ENCODE measurements at places on chromosomes 5 and 9.

GRCh38 chr5:140553657-140554056 lies 3.6 kb downstream of the SRA1 start:
- no peak for DNase-seq

DNA sequence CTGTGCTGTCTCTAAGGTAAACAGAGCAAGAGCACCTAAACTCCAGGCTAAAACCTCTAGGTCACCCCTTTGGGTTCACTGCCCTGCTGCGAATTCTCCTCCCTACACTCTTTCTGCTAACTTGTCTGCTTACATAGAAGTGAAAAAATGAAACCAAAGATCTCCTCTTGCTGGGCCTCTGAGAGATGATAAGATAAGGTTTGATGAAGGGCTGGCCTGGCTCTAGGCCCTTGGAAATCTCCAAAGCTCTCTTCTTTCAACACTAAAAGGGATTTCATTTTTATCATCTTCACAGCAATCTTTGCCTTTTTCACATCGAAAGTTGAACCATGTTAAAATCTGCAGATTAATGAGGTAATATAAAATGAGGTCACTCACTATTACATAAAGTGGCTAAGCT lies 450.8 kb upstream of the TLE4 start:
- DNase-seq, result no peak

GRCh38 chr5:157713830-157714595 lies 17.2 kb upstream of the THG1L start:
- no peak for DNase-seq

DNA sequence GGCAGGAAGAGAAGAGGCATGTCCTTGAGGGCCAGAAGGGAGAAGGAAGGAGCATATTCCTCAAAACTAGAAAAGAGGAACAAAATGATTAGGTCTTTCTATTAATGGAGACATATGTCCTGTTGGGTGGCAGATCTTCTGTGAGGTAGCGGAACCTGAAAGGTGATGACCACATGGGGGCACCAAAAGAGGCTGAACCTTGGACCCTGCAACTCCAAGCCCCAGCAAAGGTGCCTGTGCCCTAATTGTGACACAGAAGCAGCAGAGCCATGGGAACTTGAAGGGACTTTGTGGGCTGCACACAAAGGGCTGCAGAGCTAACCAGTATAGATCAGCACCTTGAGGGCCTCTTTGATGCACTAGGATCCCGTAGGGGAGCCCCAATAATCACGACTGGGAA lies 158.0 kb downstream of the BAAT start:
- no peak for DNase-seq

DNA sequence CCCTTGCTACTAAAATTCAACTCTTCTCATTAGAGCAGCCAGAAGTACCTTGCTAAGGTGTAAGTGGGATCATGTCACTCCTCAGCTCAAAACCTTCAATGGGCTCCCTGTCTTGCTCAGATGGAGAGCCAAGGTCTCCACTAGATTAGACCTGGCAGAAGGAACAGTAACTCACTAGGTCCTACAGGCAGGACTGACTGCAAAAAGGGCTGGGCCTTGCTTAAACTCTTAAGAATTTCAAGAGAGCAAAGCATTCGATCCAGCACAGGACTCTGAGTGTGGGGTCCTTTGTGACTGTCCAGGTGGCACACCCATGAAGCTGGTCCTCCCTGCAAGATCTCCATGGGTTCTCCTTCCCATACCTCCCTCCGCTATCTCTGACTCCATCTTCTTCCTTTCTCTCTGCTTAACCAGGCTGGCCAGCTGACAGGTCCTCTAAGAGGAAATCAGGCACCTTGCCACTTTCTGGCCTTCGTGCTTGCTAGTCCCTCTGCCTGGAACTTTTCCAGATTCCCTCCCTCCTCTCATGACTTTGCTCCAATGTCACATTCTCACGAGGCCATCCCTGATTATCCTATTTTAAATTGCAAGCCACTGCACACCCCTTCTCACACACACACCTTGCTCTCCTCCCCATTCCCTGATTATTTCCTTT lies 70.2 kb downstream of the BASP1 start:
- no peak for DNase-seq

GRCh38 chr9:92669527-92669889 lies 423 bp downstream of the IPPK start:
- DNase-seq, result no peak

- no peak for DNase-seq
Measured at GRCh38 chr5:9479361-9479760, 66.5 kb downstream of the SEMA5A start.

DNA sequence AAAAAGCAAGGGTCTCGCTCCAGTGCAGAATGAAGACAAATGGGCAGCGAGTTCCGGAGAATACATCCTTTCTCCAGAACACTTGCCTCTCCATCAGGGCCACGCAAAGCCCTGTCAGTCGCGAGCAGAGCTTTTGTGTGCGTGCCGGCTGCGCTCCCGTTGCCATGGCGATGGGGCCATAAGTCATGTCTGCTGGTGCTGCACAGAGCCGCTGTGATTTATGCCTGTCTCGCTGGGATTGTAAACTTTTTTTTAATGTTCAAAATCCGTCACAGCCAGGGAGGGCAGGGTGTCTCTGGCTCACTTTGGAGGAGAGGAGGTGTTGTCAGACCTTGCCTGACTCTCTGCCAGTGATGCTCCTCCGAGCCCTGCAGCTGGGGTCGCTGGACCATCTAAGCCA lies 272.7 kb downstream of the TRIM32 start:
- no peak for DNase-seq

- no peak for DNase-seq
Measured at GRCh38 chr5:108251350-108251749, 130.5 kb downstream of the FBXL17 start.

DNA sequence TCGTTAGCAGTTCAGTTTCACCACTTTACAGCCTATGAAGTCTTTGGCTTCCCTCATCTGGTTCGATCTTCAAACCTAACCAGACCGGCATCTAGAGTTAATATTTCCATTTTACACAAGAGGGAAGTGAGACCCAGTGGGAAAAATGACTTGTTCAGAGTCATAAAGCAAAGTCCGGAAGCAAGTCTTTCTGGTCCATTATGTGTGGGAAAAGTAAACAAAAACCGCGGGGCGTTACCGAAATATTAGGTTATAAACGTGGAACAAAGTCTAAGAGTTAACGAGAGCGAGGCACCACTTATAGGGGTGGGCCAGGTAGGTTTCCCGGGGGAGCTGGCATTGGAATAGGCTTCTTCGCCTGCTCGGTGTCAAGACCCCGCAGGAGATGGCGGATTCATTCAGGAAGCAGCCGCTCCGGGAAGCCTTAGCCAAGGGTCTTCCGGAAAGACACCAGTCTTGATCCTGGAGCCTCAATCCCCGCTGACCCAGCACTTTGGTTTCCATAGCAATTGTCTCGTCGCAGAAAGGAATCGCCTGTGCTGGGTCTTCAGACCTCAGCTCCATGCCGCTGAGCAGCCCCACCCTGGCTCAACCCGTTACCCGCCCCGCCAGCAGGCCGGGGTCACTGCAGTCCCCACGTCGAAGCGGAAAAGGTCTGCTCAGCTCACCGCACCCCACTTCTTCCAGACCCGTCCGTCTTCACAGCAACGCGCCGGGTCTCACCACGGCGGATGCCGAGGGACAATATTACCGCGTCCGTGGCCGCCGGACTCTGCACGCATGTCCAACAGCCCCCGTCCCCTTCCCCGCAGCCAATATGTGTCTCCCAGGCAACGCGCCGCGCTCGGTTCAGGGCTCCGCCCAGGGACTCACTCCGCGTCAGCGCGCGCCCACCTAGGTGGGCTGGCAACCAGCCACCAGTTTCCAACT lies at the start of gene C5orf52:
TSS of gene C5orf52 (plus strand) at position 872 of the 930 bp plus-strand sequence. CDS start 82 bp downstream, outside the sequence.
- DNase-seq, result peak; percentile 34

DNA sequence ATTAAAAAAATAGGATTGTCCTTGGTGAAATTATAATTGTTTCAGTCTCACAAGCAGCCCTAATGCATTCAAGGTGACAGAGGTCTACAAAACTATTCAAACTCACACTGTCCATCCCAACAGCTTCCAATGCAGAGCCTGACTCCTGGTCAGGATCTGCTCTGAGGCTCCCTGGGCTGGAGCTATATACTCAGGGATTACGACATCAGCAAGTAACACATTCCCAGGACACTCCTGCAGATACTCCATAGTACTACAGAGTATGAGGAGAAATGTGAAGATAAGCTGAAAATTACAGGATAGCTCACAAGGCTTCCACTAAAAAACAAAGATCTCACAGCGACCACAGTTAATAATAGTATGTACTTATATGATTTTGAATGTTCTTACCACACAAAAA lies 130.1 kb downstream of the AUH start:
- DNase-seq, result no peak

DNA sequence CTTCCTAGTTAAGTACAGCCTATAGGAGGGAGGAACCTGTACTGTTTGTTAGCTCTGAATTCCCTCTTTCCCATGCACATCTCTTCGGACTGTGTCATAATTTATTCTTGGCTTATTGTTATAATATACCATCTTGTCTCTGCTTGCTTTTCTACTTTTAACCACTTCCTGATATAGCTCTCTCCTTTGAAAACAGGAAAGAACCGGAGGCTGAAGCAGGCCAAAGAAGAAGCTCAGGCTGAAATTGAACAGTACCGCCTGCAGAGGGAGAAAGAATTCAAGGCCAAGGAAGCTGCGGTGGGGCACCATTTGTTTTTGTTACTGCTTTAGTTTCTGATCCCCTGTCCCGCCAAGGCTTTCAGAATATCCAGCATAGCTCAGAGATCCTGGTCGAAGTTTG lies 4.8 kb downstream of the ATP6V1G1 start:
- no peak for DNase-seq

GRCh38 chr9:26263478-26263877 lies 585.2 kb upstream of the TUSC1 start:
- DNase-seq, result no peak

DNA sequence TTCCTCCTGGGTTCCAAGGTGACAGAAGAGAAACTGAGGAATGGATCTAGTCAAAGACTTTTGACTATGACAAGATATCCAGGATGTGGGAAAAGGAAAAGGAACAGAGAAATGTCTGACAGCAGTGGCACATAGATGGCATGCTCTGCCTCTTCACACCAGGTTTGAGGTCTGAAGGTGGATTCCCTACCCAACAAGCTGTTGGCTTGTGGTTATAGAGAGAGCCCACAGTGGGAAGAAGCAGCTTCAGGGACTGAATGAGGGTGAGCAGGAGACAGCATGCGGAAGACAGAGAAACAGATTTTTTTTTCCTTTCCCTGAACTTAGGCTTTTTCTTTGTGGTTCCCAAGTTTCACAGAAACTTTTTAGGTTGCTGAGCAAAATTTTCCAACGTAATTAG lies 20.6 kb downstream of the IFNW1 start:
- no peak for DNase-seq

- DNase-seq, result no peak
Measured at GRCh38 chr9:133803028-133803585, 65.0 kb upstream of the SARDH start.

DNA sequence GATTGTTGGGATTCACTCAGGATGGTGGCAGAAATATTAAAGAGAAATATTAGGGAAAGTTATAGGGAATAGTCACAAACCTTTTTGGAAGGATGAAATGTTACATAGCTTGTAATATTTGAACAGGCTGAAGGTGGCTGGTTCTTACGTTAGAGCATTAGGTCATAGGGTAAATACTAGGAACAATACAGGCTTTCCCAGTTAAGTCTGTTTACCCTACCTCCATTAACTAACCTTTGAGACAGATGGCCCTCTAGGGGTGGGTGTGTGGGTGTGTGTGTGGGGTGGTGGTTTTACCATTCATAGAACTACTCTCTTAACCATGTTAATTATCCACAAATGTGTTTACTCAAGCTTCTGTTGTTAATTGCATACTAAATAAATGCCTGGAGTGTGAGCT lies 94.3 kb upstream of the STK32A start:
- no peak for DNase-seq

DNA sequence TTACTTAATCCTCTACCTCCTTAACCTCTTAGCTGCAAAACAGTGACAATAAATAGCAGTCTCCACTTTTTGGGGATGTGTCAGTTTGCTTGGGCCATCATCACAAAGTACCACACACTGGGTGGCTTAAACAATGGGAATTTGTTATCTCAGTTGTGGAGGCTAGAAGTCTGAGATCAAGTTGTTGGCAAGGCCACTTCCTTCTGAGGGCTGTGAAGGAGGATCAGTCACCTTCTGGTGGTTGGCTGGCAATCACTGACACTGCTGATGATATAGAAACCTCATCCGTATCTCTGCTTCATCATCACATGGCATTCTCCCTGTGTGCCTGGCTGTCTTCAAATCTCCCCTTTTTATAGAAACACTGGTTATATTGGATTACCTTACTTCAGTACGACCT lies 187.1 kb upstream of the TBC1D2 start:
- DNase-seq, result no peak

- DNase-seq, result peak; percentile 9
Measured at GRCh38 chr5:37900692-37901091, 60.9 kb upstream of the GDNF start.

DNA sequence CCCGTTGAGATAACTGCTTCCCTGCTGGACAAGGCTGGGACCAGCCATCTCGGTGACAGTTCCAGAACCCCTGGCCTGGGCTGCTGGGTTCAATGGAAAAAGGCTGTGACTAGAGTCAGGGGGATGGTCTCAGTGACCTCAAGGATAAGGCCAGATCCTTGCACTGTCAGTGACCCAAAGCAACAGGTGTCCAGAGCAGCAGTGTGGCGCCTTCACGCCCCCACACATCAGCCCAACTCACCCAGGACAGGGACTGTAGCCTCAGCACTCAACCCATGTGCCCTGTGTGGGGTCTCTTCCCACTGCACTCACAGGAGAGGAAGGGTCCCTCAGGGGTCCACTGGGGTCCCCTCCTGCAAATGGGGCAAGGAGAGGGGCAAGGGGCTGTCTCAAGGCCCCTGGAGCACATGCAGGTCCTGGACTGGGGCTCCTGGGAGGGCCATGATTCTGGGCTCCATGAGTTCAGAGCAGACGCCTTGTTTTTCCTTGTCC lies 698 bp upstream of the LCN2 start:
- no peak for DNase-seq

- no peak for DNase-seq
Measured at GRCh38 chr5:172749881-172750633, 20.9 kb downstream of the DUSP1 start.

DNA sequence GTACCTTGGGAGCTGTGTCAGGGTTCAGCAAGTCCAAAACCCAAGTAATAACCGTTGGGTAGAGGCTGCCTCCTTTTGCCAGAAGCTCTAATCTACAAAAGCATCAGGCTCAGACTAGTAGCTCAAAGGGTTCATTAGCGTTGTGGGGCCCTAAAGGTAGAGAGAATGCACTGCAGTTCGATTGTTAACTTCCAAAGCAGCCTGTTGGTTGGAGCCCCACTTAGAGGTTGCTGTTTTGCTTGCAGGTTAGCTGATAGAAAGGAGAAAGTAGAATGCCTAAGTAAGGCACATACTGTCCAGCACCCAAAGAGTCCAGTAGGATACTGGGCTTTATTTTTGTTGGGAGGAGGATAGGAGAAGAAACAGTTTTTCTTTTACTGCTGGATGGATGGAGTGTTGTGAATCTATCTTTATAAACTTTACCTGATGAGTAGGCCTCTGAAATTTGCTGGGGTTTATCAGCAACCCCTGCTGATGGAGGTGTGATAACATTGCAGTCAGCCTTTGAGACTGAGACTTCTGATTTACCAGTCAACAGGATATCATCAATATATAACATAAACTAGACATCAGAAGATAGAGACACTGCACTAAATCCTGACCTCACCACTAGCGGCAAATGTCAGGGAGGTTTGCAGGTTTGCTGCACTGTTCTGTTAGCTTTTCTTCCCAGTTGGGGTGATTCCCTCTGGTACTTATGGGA lies 34.8 kb downstream of the ZNF131 start:
- DNase-seq, result no peak

All from hypothalamus (tissue), 51 donors.